ENCODE measurements at places on chromosomes 13 and 19.
A peak's percentile ranks its signal among the peaks of the same experiment; 100 is the strongest.

DNA sequence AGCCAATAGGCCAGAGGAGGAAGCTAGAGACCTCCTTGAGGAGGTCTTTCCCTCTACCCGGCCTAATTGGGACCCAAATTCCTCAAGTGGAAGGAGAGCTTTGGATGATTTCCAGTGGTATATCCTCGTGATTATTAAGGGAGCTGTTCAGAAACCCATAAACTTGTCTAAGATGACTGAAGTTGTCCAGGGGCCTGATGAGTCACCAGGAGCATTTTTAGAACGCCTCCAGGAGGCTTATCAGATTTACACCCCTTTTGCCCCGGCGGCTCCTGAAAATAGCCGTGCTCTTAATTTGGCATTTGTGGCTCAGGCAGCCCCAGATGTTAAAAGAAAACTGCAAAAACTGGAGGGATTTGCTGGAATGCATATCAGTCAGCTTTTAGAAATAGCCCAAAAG, 198.1 kb downstream of the ZNF486 start:
- no peak for DNase-seq

DNA sequence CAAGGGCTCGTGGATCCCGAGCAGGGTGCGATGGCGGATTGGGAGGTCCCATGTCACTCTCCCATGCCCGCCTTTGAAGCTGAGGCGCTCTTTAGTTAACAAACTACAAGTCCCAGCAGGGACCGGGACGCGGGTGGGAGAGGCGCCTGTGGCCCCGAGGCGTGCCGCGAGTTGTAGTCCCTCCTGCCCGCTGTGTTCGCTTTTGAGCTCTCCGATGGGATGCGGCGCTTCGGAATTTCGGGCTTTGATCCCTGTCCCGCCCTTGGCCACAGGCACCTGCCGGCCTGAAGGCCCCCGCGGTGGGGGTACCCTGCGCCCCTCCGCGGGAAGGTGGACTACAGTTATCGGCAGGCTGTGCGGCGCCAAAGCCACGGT, 11.0 kb downstream of the CYTH2 start:
- peak; percentile 16 for DNase-seq

GRCh38 chr13:72853000-72853399, 71.1 kb downstream of the PIBF1 start:
- DNase-seq: no peak

DNA sequence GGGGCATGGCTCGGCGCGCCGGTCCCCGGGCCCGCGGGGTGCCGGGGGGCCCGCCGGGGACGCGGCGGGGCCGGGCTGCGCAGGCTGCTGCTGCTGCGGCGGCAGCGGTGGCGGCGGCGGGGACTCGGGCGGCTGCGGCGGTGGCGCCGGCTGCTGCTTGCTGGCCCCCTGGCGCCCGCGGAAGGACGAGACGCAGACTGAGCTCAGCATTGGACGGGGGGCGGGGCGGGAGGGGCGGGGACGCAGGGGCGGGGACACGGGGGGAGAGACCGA, 368 bp downstream of the KCNC3 start:
- DNase-seq: no peak

GRCh38 chr19:41031916-41032315, 40.8 kb downstream of the CYP2B6 start:
- no peak for DNase-seq

- DNase-seq: no peak
Measured at GRCh38 chr13:65911546-65912193, 1318.5 kb downstream of the PCDH9 start.

DNA sequence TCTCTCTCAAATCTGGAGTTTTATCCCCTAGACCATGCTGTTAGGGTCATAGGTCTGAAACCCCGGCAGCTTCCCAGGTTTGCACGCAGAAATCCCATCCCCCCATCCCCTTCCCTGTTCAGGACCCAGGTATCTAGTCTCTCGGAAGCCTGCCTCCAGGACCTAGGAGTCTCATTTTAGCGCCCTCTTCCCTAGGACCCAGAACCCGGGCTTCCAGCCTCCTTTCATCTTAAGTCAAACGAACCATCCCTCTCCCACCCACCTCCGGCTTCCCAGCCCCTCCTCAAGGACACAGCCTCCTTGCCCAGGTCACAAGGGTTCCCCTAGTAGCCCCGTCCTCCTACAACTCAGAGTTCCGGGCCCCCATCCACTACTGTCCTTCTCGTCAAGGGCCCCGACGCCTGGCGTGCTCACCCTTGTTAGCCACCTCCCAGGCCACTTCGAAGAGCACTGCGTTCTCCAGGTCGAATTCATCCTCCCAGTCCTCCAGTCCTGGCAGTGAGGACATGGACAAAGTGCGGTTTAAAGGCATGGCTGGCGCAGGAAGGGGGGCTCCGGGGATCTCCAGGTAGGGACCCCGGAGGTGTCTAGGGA, 431 bp downstream of the GYS1 start:
- DNase-seq: no peak

- DNase-seq: peak; percentile 87
Measured at GRCh38 chr19:46076951-46077814, 36.4 kb upstream of the IGFL4 start.

GRCh38 chr13:83577183-83577582, 305.1 kb downstream of the SLITRK1 start:
- DNase-seq: no peak

DNA sequence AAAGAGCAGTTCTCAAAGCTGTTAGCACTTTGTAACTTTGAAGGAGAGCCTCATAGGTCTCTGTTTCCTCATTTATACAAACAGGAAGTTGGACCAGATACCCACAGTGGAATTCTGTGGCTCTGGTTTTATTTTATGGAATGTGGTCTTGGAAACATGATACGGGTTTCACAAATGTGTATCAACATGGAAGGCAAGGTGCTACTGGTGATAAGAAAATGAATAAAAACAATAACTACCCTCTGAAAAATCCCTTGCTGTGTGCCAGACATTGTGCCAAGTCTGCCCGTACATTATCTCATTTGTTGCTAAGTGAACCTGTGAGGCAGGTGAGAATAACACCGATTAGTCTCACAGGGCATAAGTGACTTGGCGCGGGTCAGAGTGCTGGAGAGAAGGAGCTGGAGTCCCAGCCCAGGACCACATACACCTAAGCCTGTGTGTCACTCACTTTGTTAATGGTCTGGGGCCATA, 45.0 kb upstream of the RNF113B start:
- DNase-seq: peak; percentile 64

DNA sequence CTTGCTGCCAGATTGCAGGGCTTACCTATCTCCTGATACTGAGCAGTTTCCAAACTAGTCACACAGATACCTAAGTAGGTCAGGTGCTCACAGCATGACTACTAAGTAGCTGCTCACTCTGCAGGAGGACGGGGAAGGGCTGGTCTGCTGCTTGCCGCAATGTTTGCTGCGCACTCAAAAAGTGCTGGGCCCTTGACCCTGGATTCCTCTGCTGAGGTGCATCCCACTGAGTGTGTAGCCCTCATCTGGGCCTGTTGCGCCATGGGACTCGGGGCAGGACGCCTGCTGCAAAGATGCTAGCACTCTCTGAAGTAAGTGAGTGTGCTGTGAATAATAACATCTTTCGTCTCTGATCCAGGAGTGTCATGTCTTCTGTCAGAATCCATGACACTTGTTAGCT, 59.2 kb upstream of the MEDAG start:
- DNase-seq: no peak

DNA sequence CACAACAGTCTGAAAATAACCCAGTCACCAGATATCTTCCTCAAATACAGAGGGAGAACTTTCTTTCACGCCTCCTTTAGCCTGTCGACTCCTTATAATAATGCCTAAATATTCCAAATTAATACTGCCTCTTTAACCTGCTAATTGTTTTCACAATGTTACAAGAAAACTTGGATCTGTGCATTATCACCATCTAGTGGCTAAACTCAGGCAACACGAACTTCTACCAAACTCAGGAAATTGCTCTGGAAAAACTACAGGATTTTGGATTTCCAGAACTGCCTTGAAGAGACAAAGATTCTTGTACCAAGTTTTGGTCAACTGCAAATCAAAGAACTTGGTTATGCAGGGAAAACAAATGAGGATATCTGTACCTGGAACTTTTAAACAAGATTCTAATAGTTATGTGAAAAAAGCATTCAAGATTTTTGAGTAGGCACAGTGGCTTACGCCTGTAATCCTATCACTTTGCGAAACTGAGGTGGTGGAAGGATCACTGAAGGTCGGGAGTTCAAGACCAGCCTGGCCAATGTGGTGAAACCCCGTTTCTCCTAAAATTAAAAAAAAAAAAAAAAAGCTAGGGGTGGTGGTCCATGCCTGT, 10.8 kb downstream of the CLN5 start:
- peak; percentile 27 for DNase-seq

DNA sequence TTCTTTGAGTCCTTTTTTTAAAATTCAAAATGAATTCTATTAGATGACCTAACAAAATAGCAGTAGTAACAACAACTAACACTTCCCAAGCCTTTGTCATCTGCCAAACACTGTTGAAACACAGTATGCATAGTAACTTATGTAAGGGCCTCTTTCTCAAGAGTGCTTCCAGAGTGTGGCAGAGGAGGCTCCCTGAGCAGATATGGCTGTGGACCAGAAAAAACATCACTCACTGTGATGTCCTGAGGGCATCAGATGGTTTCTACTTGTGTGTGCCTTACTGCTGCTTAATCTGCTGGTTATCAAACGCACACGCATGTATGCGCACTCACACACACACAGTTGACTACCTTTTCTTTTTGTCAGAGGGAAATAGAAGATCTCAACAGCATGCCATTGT, 110.8 kb downstream of the DLEU7 start:
- peak; percentile 43 for DNase-seq
